ENCODE measurements at places on chromosomes 2 and 18.

DNA sequence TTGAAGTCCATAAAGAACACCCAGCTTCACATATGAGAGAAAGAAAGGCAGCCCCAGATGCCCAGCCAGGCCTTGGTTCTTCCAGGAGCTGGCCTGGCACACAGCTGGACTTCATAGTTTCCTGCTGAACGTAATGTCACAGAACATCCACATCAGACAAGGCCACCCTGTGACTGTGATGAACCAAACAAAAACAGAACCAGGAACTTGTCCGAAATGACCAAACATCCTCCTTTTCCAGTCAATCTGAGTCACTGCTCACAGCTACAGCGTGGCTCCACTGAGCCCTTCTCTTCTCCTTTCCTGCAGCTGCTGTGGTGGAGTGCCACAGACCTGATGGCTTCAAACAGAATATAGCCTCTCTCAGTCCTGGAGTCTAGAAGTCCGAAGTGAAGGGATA, 45.4 kb upstream of the PAPOLG start:
- peak; percentile 26 for DNase-seq

DNA sequence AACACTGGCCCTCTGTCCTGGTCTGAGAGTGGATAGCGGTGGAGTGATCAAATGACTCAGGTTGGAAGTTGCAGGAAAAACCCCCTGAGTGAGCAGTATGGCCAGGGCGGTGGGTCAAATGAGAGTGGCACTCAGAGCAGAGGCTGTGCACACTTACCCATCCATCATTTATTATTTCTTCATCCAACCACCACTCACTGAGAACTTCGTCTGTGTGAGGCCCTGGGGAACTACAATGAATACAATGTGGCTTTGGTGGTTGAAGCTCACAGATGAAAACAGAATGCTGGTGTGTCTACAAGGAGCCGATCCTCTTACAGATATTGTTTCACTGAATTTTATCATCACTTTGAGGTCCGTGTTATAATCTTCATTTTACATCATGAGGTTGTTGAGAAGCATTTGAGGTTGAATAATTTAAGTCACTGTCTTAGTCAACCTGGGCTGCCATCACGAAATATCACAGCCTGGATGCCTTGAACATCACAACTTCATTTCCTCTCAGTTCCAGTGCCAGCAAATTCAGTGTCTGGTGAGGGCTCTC, 73.4 kb upstream of the ID2 start:
- DNase-seq = peak; percentile 86

GRCh38 chr2:153218851-153219250, 259.7 kb downstream of the RPRM start:
- DNase-seq = no peak

DNA sequence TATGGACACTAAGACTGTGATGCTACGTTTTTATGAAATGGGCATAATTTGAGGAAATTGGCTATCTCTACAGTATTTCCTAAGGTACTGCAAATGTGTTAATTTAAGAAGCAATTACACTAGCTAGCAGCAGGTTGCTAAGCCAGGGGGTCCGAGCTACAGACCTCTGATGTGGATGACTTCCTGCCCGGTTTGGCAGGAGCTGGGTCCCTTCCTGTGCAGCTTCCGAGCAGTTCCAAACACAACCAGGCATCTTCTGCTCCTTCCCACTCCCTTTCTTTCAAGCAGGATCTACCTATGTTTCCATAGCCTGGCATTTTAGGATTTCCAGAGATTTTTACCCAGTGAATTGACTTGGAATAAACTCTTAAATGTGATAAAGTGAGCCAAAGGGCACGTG, 55.7 kb downstream of the SCN2A start:
- no peak for DNase-seq

DNA sequence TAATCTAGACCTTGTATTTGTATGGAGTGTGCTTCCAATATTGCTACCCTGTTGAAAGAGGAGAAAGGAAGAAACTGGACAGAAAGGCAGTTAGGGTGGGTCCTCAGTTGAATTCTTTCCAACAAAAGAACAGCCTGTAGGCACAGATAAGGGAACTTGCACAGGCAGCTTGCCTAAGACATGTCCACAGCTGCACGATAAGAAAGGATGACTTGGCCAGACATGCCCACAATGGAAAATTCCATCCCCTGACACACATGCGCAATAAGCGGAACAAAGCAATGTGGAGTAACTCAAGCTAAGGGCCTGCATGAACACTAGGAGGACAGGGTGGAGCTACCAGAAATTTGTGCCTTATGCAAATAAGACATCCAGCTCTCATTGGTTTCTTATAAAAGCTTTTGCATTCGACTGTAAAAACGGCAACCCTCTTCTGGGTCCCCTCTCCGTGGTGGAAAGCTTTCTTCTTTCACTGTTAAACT, 1084.7 kb upstream of the NXPH2 start:
- no peak for DNase-seq

DNA sequence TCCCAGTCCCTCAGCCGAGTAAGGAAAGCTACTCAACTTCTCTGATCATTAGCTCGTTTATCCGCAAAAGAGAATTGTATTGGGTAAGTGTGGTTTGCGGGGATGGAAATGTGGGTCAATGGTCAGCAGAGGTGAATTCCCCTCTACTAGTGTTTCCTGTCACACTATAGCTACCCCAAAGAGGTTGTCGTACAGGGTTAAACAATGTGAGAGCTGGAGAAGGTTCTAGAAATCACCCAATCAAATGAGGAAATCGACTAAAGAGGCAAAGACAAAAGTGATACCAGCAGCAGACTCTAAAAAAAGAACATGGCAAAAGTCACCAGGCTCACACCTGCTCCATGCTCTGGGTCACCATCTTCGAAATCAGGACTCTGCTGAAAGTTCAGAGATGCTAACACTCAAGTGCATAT, 144.7 kb upstream of the ITGA4 start:
- DNase-seq = no peak

GRCh38 chr18:32019251-32019948, 775 bp downstream of the RNF125 start:
- DNase-seq = peak; percentile 73

- DNase-seq = no peak
Measured at GRCh38 chr2:33694904-33695303, 95.8 kb upstream of the FAM98A start.

DNA sequence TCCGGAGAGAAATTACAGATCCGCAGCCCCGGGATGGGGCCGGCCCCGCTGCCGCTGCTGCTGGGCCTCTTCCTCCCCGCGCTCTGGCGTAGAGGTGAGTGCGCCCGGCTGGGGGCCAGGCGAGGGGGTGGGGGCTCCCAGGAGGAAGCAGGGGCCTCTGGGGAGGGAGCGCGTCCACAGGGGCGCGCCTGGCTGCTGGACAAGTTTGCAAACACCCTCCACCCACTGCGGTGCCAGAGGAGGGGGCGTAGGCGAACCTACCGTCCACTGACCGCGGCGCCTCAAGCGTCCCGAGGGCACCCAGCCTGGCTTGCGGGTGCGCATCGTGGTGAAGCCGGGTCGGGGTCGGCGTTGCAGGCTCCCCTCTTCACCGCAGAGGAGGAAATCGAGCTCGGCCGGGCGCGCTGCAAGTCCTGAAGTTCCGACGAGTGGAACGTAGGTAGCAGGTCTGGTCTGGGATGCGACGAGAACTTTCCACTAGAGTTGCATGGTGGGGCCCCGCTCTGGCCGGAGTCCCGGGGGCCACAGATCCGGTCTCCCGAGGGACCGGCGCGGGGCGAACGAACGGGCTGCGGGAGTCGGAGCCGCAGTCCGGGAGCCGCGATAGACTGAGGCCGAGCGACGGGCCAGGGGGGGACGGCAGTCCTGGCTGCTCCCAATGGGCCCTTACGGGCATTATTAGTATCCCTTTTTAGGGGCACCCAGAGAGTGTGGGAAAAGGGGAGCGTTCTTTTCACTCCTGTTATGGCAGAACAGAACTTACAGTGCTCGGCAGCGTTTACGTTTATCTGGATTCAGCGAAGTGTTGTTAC, 502 bp downstream of the MERTK start:
- DNase-seq = peak; percentile 79

- DNase-seq = no peak
Measured at GRCh38 chr2:145059343-145059742, 539.4 kb upstream of the ZEB2 start.

DNA sequence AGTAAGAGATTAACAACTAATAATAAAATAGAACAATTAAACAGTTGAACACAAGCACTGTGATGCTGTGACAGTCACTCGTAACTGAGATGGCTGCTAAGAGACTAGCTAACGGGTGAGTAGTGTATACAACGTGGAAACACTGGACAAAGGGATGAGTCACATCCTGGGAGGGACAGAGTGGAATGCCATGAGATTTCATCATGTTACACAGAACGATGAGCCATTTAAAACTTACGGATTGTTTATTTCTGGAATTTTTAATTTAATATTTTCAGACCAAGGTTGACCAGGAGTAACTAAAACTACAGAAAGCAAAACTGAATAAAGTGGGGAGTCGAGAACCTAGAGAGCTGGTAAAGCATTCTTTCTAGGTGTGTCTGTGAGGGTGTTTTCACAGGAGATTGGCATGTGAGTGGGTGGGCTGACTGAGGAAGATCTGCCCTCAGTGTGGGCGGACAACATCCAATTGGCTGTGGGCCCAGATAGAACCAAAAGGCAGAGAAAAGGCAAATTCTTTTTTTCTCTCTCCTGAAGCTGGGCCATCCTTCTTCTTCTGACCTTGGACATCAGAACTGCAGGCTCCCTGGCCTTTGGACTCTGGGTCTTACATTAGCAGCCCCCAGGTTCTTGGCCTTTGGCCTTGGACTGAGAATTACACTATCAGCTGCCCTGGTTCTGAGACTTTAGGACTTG, 14.6 kb downstream of the TMSB10 start:
- peak; percentile 84 for DNase-seq

DNA sequence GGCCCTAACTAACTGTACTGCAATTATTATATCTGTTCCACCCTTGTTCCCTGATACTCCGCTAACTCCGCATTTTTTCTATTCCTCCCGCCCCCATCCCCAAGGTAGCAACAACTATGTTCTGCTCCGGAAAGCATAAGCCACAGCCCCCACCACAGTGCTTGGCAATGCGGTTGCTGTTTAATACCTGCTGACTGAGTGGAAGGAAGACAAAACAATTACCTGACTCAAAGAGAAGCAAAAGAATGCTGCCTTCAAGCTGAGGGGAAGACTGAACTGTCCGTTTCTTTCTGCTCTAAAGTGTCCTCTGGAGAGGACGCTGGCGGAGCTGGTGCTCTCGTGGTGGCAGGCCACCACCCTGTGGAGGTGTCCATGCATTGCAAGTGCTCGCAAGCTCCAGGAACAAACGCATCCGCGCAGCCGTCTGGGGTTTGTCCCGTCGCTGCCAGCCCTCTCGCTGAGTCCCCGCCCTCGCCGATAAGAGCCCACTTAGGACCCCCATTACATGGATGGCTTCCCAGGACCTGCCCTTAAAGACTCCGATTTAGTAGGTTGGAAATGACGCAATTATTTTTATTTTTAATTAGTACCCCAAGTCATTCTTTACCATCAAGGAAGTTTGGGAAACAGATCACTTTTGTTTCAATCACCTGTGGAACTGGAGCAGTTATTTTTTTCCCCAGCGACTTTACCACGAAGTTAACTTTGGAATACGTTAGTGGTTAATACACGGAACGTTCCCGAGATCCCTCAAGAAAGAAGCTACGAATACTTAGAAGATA, 1.6 kb upstream of the MYL12A start:
- DNase-seq = peak; percentile 91
